T follicular helper cell (primary cell): ENCODE measurements at places on chromosomes 1 and 21.

DNA sequence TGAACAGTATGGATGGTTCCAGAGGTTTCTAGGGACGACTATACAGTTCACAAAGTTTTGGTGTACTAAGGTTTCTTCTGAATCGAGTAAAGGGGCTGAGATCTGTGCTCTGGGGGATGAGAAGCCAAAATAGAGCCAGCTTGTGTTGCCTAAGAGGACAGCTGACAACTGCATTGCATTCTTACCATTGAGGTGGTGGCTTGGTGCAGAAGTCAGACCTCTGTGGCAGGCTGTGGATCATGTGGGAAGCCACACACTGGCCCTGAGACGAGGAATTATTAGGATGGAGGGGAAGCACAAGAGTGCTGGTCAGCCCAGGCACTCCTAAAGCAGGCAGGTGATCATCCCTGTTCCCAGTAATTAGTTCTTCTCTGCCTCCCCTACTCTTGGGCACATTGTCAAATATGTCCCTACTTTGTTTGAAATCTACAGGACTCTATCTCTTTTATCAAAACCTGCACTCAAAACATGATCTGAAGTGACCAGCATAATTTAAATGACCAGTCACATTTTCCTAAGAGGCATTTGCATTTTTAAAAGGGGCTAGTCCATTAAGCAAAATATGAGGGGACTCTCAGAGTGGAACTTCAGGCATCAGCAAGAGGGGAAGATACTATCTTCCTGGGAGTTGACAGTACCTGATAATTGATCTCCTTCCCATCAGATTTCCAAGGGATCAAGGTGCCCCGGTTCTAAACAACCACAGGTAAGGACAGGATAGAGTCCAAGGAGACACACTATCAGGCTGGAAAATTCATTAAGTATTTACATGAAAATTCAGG, at the start of gene FCRLB:
Gene FCRLB, plus strand, starts transcription at position 589 of the 782 bp plus-strand sequence. CDS start 1,129 bp downstream, outside the sequence.
- DNase-seq: no peak

DNA sequence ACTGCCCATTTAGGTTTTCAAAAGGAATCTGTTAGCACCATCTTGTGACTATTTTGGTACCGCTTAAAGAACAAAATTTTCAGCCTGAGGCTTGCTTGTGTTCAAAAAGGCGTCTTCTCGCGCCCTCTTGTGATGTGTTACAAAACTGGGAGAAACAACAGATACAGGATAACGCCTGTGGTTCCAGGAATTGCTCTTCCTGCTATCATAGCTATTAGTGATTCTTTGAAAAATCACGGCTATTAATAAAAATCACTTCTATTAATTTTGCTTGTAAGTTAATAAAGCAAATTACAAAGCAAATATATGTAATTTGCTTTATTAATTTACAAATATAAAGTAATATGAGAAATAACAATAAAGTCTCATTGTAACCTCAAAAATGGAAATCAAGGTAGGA, 82.2 kb upstream of the ABCD3 start:
- DNase-seq: no peak

DNA sequence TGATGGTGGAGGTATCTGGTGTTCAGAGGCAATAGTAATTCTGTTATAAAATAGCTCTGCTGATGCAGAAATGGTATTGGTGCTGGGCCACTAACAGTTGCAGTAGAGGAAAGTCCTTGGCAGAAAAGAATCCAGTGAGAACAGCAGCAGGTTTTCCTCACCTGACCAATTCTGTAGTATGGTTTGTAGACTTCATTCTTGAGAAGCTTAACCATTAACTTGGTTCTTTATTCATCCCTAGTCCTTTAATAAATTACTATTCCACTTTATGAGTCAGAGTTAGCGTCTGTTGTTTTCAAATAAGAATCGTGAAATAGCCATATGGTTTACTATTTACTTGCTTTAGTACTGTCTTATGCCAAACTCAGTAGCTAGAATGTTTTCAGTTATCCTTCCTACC, 128.5 kb upstream of the SERTAD4 start:
- DNase-seq: no peak

DNA sequence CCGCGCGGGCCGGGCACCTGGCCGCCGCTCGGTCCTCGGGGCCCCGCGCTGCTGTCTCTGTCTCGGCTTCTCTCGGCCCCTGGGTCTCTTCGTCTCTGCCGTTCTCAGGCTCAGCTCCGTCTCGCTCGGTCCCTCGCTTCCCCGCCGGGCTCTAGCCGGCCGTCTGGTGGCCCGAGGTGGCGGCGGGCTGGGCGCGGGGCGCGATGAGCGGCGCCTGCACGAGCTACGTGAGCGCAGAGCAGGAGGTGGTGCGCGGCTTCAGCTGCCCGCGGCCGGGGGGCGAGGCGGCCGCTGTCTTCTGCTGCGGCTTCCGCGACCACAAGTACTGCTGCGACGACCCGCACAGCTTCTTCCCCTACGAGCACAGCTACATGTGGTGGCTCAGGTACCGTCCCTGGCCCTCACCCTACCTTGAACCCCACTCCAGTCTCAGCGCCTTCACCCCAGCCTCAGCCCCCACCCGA, 355 bp downstream of the SHISAL2A start:
- DNase-seq: peak; percentile 2

DNA sequence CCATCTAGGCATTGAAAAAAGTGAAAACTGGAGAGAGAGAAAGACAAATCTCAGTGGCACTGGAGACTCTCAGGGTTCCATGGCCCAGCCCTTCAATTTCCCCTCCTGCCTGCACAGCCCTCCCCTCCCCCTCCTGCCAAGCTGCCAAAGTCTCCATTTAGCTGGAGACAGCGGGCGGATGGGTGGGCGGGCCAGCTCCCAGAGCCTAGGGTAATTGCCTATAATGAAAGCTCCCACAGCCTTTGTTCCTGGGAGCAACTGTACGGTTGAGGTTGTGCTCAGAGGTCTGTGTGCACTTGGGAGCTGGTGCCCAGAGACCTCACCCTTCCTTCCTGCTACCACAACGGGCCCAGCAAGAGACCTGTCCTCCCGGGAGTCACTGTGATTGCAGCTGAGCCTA, 89.6 kb downstream of the NAV1 start:
- no peak for DNase-seq

- DNase-seq: no peak
Measured at GRCh38 chr1:70528590-70529333, 117.7 kb downstream of the CTH start.

DNA sequence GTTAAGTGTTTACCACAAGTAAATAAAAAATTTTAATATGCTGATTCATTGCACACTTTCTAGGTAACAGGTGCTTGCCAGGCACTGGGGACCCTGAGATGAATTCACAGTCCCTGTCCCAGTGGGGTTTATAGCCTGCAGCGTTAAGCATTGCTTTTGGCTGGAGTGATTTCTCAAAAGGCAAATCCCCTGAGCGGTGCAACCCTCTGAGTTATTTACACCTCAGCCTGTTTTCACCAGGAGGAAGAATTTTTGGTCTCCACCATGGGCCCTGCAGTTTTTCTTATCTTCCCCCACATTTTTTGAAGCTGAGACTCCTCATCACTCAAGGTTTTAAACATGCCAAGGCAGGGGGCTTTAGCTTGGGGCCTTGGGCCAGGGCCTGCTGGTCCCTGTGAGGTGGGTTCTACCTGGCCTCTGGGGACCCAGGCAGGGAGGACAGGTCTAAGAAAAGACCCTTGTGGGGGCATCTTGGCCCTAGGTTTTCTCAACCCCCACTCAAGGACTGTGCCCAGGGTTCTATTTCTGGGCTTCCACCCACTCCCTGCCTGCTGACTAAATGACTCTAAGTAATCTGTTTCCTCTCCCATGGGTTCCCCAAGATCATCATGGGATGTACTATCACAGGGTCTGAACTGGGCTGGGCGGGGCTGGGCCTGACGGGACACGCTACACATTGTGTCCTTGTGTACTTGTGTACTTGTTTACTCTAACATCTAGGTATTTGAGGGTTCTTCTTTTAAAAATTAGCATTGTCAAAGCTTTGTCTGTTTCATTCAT, 10.2 kb upstream of the CHIT1 start:
- no peak for DNase-seq

DNA sequence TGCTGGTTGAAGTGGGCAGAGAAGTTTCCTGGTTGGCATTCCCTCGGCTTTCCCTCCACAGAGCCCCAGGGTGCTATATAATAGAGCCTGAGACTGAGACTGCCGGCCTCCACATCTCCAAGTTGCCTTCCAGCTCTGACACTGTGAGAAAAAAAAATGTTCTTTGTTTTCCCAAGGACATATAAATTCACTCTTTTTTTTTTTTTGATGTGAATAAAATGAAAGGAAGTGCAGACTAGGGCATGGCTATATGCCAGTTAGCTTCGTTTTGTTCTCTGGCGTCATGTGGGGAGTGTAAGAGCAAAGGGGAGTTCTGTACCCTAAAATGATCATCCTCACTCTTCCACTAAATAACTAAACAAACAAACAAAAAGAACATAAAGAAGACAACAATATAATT, 101.6 kb downstream of the TNFSF18 start:
- DNase-seq: no peak

GRCh38 chr1:154434346-154435085, 29.4 kb downstream of the IL6R start:
- no peak for DNase-seq

- no peak for DNase-seq
Measured at GRCh38 chr1:224921354-224921753, 8.1 kb upstream of the DNAH14 start.

- no peak for DNase-seq
Measured at GRCh38 chr1:11458811-11459275, 20.1 kb upstream of the DISP3 start.

- DNase-seq: no peak
Measured at GRCh38 chr21:16241479-16241963, 511.7 kb downstream of the USP25 start.

DNA sequence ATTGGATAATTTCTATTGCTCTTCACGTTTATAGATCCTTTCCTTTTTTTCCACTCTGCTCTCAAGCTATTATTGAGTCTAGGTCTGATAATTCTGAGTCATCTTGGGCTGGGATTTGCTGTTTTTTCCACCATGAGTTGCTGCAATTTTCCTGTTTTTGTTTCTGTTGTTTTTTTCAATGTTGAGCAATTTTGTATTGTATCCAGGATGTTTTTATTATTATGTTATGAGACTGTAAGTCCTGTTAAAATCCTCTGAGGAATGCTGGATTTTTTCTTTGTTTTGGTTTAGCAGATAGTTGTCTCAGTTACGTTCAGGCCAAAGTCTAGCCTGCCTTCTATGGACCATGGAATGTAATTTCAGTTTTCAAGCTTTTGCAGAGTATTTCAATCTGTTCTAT, 13.0 kb upstream of the SLC35A3 start:
- no peak for DNase-seq

- no peak for DNase-seq
Measured at GRCh38 chr1:204287466-204287891, 72.2 kb downstream of the PLEKHA6 start.

GRCh38 chr1:224149709-224150108, 33.3 kb upstream of the DEGS1 start:
- DNase-seq: no peak
